ENCODE measurements at places on chromosomes 16 and 17.
A peak's percentile ranks its signal among the peaks of the same experiment; 100 is the strongest.

- no peak for DNase-seq
Observed at GRCh38 chr17:76270127-76270592, 5.0 kb downstream of the UBALD2 start.

DNA sequence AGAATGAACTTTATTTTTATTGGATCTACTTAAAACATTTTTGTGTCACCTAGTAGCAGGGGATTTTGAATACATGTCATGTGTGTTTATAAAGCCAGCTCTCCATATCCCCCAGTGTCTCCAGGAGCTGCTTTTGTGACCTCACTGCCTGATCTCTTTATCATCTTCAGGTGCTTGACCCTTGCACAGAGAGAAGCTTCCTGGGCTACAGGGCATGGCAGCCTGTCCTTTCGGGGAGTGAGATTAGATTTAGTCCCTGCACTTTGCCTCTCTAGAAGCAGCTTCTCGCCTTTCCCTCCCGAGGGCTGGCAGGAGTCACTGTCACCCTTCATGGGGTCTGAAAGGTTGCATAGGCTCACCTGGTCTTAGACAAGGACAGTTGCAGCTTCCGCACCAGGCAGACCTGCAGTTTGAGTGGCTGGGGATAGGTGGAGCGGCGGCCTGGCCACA is 42.7 kb downstream of the PGS1 start:
- DNase-seq, result no peak

DNA sequence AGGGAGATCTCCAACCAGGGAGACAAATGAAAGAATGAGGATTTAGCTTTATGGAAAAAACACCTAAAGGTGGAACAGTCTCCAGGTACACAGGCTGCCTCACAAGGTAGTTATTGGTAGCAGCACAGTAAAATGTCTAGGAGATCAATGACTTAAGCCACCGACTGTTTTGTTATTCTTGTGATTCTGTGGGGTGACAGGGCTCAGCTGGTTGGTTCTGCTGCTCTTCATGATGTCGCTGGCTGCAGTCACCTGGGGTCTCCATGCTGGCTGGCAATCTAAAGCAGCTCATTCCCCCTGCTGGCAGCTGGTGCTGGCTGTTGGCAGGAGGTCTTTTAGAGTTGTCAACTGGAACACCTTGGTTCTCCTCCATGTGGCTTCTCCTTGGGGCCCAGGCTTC is 69.2 kb downstream of the FOXL1 start:
- no peak for DNase-seq

DNA sequence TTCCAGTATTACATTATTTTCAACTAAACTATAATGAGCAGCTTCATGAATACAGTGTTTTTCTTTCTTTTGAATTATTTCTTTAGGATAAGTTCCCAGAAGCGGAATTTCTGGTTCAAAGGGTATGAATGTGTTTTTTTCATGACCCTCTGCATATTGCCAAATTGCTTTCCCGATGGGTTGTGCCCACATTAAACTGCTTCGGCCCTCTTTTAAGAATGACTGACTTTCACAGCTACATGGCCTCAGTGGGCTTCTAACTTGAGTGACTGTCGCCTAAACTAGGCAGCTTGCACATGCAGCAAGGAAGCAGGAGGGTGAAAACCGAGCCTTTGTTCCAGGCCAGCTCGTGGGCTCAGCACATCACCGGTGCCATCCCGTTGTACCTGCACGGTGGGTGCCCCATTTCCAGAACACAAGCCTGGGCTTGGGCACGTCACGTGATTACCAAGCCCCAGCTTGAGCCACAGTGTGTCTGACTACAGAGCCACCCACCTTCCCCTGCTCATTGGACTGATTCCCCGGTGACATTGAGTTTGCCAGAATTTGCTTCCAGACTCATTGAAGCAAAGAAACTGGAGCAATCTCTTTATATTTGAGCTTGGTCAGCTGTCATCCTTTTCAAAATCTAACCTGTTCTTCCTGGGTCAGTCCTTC is 112.8 kb downstream of the CLEC16A start:
- no peak for DNase-seq

DNA sequence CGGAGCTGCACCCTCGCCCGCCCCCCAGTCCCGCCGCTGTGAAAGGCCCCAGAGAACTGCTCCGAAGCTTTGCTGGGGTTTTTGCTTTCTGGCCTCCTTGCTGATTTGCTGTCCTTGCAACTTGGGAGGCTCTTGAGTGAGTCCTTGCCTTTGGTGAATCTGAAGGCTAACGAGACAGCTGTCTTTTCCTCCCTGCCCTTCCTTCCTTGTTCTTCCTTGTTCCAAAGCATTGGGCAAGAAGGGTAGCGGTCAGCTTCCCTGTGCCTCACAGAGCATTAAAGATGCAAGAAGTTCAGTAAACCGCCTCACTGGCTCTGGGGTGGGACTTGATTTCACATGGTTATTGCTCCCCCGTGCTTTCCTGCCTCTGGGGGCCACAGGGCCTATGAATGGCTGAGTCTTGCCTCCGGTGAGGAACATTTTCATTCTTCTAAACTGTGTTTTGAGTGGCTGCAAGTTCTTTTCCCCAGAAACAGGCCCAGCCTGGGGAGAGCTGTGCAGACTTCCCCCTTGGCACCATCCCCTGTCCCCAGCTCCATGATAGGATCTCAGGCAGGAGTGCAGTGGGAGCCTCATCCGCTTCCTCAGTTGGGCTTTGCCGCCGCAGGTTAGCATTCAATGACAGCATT is 1.4 kb downstream of the YPEL2 start:
- DNase-seq, result no peak

- no peak for DNase-seq
Observed at GRCh38 chr16:10566613-10567012, 13.8 kb downstream of the EMP2 start.

GRCh38 chr17:65588181-65588808 is 26.8 kb upstream of the AXIN2 start:
- no peak for DNase-seq

DNA sequence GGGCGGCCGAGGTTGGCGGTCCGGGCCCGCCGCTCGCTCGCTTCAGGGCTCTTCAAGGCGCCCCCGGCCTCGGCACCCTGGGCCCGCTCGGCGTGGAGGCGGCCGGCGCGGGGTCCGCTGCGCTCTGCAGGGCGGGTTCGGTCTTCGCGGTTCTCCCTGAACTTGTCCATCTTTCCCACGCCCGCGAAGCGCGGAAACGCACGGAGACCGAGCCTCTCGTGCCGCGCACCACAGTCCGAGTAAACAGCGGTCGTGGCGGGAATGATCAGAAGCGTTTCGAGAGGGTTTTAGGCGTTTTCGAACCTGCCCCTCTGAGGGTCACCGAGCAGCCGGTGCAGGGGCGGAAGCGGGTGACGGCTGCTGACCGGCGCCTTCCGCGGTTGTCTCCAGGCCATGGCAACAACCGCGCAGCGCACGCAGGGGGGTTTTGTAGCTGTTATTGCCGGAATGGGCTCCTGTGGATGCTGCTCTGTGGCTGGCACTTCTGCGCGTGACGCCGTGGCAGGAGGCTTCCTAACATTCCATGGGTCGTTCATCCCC is 414 bp downstream of the NARF start:
- peak; percentile 19 for DNase-seq

- no peak for DNase-seq
Observed at GRCh38 chr17:43839670-43840108, 6.7 kb upstream of the MPP3 start.

- DNase-seq, result no peak
Observed at GRCh38 chr16:12084436-12084835, 107.9 kb downstream of the SNX29 start.

- DNase-seq, result no peak
Observed at GRCh38 chr17:3722716-3723115, 987 bp upstream of the HASPIN start.

DNA sequence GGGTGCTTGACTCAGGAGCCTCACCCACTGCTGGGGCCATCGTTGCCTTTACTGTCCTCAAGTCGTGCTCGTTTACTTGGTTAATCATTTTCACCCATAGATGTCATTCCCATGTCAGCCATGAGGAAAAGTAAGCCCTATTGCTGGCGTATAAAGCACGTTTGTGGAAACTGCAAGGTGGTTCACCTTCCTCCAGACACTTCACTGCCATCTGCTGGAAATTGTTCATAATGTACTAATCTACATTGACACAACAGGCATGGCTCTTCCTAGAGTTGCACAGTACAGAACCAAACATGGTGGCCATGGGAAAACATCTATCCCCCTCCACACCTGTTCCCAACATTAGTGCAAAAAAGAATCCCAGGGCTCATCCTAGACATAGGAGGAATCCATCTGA is 116.6 kb downstream of the ZNF18 start:
- DNase-seq, result no peak

All from GDM1 (cell line).